ENCODE measurements at places on chromosomes 4 and X.

GRCh38 chr4:41320278-41320677 lies 63.5 kb downstream of the UCHL1 start:
- no peak for DNase-seq

DNA sequence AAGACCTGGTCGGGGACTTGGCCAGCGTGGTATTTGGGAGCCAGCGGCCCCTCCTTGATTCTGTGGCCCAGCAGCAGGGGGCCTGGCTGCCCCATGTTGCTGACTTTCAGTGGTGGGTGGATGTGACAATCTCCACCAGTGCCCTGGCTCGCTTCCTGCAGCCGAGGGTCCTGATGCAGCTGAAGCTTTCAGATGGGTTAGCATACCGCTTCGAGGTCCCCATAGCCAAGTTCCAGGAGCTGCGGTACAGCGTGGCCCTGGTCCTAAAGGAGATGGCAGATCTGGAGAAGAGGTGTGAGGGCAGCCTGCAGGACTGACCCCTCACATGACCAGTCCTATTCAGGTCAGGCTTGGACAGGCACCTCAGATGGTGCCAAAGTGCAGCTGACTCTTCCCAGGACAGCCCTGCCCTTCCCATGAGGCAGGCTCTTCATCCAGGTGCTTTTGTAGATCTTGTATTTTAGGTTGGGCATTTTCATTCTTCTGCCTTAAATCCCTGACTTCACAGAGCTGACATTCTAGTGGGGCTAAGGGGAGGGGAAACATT lies 15.1 kb downstream of the LNX1 start:
- no peak for DNase-seq

GRCh38 chr4:16659694-16660093 lies 238.8 kb downstream of the LDB2 start:
- no peak for DNase-seq

DNA sequence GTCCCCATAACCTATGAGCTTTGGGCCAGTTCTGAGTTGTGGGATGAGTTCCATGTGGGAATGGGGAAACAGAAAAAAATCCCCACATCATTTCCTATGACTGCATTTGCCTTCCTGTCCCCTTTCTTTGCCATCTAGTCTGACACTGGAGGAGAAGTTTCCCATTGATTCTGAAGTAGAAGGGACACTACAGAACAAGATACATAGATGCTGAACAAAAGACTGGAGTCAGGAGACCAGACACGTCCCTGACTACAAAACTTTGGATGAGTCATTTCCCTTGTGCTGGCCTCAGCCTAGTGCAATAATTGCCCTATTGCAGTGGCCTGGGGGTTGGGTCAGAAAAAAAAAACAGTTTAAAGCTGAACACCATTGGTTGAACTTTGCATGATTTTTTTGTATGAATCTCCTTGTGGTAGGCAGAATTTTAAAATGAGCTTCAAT lies 22.1 kb downstream of the BEX3 start:
- no peak for DNase-seq

- DNase-seq, result no peak
These were observed 5.8 kb upstream of the DGKQ start for GRCh38 chr4:978957-979701.

GRCh38 chr4:7068279-7068842 lies 497 bp upstream of the GRPEL1 start:
- DNase-seq, result no peak

DNA sequence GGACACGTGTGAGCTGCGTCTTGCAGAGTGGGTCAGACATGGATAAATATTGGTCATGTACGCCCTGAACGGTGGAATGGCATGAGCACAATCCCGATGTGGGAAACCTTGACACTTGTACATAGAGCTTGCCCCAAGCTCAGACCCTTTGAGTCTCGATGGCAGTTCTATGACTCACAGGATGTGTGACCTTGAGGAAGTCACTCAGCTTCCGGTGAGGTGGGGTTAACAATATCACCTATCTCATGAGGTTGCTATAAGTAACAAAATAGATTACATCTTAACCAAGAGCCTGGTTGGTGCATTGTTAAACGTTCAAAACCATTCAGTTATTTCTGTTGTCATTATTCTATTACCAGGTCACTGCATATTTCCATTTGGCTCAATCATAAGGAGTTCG lies 109.1 kb upstream of the TBL1X start:
- no peak for DNase-seq

DNA sequence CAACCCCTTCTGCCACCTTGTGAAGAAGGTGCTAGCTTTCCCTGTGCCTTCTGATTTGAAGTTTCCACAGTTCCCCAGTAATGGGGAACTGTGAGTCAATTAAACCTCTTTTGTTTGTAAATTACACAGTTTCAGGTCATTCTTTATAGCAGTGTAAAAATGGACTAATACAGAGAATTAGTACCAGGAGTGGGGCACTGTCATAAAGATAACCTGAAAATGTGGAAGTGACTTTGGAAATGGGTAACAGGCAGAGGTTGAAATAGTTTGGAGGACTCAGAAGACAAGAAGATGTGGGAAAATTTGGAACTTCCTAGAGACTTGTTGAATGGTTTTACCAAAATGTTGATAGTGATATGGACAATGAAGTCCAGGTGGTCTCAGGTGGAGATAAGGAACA lies 131.0 kb upstream of the HAND2 start:
- no peak for DNase-seq

DNA sequence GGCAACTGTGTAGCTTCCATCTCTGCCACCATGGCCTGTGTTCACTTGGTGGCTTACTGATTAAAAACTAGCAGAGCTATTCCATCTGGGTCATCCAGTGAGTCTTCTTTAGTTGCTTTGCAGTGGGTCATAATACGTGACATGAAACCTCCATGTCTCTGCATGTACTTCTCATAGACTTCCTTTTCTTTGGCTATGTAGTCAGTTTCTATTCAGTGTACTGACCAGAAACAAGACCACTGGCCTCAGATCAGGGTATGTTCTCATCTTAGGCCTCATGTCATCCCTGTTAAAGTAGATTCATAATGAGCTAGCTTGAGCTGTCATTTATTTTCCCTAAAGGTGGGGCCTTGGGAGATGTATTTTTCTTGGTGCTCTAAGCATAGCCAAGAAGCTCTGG lies 195.2 kb downstream of the CCNG2 start:
- no peak for DNase-seq

- DNase-seq, result no peak
These were observed 118.4 kb upstream of the WDR17 start for GRCh38 chr4:175947117-175947722.

GRCh38 chrX:102860235-102860634 lies 76.8 kb upstream of the RAB40AL start:
- no peak for DNase-seq

DNA sequence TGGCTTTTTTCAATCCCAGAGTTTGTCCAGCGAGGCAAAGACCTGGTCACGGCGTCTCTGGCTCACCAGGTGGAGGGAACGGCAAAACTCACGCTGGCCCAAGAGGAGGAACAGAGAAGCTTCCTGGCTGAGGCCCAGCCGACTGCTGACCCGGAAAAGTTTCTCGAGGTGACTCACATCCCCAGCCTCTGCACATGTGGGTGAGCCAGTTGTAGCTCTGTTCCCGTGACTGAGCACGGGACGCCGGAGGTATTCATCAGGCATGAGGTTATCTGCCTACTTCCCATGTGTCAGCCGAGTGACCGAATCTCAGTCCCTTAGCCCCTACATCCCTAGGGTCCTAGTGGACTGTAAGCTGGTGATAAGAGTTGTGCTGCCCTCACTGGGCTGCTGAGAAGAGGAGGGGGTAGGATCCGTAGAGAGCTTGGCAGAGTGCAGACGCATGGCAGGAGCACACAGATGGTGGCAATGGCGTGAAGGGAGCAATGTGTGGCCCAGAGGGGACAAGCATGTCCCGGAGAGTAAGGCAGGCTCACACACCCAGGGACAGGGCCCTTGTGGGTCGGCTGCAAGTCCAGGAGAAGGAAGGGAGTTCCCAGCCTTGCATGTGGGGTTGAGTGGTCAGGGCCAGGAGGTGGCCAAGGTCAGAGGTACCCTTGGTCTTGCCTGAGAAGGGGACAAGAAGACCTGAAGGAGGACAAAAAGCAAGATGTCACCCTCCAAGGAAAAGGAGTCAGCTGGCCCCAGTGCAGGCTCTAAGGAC lies 42.9 kb downstream of the EVC start:
- no peak for DNase-seq

DNA sequence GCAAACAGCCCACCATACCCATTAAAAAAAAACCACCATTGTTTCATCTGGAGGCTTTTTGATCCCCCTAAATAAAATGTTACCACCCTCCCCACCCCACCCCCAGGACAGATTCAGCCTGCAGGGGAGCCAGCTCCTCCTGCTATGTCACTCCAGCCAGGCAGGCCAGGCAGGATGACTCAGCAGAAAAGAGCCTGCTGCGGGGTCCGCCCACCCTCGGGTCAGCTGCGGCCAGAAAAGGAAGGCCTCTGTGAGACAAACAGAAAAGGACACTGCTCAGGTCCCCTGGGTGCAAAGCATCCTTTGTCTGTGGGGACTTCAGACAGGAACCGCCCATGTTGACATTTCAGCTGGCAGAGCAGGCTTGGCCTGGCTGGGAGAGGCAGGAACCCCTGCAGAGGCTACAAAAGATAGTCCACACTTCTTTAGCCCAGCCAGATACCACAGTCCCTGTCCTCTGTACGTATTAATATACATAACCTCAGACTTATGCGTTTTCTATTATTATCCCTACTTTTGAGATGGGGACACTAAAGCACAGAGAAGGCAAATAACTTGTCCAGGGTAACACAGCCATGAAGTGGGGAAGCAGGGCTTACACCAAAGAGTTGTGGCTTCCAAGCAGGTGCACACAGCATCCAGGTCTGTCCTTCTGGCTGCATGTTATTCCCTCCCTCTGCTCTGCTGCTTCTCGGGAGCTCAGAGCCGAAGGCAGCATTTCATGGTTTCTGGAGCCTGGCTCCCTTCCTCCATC lies 147.7 kb downstream of the CPEB2 start:
- DNase-seq, result peak; percentile 91

DNA sequence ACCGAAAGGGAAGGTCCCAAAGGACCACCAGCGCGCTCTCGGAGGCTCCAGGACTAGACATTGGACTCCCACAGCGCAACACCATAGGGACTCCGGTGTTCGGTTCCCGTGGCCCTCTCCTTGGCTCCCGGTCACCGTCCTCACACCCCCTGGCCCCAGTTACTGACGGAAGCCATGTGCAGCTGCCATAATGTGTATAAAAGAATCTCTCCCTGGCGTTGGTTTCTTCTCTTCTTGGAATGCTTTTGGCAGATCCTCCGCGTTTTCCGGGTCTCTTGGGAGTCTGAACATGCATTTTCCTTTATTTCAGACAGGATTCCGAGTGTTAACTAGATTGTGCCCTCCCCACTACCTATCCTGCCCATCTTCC lies 69.8 kb downstream of the FBXO8 start:
- DNase-seq, result no peak

DNA sequence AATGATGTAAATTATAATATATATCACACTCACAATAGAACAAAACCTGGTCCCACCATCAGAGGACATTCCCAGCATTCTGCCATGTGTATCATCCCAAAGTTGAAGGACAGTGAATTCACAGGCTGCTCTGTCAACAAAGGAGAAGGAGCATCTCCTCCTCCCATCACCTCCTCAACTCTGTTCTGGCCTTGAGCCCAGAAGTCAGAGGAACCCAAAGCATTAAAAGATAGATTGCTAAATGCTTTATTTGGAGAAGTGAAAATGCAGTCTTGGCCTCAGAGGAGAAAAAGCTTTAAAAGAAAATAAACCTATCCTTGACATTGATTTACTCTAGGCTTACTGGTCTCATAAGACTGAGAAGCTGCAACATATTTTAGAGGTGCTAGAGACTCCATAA lies 268.8 kb upstream of the RASGEF1B start:
- no peak for DNase-seq

DNA sequence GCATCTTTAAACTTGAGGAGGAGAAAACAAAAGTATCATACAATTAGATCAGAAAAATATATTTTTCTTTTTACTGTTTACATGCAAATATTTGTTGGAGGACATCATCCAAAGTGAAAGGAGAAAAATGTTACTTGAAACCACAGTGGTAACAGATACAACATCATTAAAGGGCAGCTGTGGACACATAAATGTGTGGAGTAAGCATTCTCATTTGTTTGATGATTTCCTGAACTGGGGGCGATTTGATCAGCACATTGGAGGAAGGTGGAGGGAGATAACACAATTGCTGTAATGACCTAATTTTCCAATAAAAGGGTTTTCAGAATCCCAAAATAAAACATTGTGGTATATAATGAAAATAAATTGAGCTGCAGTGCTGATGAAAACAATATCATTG lies 314.5 kb upstream of the HS3ST1 start:
- DNase-seq, result no peak

- DNase-seq, result no peak
These were observed 1.1 kb upstream of the TRMT10A start for GRCh38 chr4:99564921-99565320.

DNA sequence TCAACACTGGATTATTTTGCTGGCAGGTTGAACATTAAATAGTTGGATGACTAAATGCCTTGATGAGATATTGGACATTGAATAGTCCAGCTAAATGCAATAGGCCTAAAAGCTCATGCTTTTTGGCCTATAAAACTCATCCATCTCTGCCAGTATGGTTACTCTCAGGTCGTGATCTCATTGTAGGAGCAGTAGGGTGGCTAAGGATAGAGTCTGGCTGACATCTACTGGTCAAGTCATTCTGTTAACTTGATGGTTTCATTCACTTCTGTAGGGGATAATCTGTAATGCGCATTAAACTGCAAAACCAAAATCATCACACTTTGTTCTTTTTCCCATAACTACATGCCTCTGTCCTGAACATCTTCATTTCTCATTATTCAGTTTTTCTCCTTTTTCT lies 227.0 kb downstream of the DKK2 start:
- DNase-seq, result peak; percentile 31

DNA sequence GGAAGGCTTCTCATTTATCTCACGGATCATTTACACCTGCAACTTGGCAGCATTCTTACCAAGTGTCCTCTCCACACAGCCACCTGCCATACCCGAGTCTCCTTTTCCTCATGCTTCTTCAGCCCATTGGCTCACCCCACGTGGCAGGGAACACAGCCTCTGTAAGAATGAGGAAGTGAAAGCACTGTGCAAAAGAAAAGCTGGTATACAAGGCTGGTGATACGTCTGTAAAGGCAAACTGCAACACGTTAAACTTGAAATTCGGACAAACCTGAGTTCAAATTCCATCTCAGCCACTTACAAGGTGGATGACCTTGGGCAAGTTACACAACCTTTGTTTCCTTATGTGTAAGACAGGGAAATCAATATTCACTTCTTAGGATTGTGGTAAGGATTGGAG lies 164.0 kb upstream of the RASGEF1B start:
- peak; percentile 26 for DNase-seq
